Stimulated activated CD4-positive, alpha-beta T cell treated with anti-CD3 and anti-CD28 coated beads, TNF-alpha, amount 100 ng/mL, for 4 hours (primary cell): ENCODE measurements at places on chromosomes 16 and 17.

DNA sequence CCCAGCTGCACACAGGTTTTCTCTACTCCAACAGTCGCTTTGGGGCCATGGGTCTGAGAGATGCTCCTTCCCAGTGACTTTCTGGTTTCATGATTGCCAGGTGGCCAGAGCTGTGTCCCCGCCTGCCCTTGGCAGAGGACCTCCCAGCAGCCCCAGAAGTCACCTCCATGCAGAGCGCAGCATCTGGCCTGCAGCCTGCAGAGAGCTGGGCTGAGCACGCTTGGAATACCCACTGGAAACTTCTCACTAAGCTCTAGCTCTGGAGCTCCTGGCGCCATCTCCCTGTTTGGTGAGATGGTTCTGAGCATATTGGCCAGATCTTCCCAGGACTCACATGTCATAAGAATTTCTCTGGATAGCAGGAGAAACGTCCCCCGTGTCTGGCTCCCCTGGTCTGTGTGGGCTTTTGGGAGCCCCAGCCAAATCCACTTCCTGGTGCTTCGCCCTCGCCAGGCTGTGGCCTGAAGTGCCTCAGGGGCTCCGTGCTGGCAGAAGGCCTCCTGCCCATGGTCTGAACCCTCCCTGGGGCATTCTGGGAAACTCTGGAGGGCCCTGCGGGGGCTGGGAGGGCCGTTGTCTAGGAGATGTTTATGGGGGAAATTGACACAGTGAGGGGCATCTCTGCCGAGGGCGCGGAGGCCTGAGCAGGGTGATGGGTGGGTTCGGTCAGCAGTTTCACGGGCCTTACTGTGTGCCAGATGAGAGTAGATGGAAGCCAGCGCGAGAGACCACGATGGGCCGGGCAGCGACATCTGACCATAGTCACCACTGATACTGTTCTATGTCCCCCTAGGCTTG lies 73.2 kb upstream of the CIBAR2 start:
- DNase-seq, result no peak

DNA sequence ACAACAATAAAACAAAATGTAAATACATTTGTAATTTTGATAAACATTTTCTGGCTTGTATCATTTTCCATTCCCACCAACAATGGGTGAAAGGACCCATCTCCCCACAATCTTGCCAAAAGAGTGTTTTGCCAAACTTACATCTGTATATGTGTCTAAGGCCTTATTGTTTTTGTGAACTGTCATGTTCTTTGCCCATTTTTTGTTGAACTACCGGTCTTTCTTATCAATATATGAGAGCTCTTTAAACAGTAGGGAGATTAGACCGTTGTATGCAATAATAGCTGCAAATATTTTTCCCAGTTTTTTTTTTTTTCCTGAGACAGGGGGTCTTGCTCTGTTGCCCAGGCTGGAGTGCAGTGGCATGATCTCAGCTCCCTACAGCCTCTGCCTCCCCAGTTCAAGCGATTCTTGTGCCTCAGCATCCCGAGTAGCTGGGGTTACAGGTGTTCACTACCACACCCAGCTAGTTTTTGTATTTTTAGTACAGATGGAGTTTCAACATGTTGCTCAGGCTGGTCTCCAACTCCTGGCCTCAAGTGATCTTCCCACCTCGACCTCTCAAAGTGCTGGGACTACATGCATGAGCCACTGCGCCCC lies 9.6 kb upstream of the STX4 start:
- DNase-seq, result no peak

DNA sequence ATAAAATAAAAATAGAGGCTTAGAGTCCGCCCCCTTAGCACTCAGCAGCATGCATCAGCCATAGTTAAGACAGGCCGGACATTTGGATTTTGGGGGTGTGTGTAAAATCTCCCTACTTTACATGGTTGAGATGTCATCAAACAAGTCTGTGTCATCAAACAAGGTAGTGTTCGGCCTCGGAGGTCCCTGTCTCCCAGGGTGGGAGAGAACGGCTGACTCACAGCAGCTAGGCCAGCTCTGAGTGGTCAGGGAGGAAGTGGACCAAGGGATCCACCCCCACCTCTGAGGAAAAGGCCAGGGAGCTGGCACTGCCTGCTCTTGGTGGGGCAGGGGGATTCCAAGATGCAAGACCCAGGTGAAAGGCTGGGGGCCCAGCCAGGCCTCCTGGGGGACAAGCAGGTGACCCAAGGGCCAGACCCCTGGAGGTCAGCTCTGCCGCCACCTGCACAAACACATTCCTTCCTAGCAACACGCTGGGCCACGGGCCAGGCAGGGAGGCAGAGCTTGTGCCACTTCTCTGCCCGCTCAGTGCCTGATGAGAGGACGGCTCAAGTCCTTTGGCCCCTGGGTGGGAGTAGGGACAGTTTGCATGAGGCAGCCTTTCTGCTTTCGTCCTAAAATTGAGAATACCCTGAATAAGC lies 28.5 kb downstream of the KIFC3 start:
- DNase-seq, result no peak

GRCh38 chr17:13521784-13522183 lies 79.9 kb downstream of the HS3ST3A1 start:
- DNase-seq, result no peak
